Psoas muscle (tissue), 8 donors: ENCODE measurements at places on chromosomes 7 and 10.
A peak's percentile ranks its signal among the peaks of the same experiment; 100 is the strongest.

DNA sequence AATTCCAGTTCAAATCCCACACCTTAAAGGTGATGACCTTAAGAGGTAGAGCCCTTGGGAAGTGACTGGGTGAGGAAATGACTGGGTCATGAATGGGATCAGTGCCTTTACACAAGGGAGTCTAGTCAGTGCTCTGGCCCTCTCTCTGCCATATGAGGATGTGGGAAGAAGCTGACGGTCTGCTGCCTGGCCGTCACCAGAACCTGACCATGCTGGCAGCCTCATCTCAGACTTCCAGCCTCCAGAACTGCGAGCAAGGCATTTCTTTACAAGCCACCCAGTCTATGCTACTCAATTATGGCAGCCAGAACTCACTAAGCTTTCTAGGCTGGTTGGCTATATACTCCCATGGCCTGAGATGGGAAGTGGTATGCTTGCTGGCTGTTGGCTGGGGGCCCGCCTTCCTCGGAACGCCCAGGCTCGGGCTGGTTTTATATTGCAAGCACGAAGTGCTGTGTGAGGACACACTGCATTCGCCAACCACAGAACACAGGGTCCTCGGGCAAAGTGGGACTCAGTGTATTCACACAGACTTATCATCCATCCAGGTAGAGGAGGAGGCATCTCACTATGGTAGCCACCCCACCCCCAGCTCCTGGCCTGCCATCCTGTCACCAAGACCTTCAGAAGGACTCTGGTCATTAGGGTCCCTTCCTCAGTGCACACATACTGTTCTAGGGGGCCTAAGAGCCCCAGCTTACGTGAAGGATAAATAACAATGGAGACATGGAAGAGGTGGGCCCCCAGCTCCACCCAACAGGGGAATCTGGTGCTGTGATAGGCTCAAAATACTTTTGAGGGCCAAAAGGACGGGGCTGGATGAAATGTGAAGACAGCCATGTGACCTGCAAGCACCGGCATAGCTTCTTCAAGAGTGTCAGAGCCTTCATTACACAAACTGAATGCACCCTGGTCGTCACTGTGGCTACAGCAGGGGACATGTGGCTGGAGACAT is 49.0 kb downstream of the ZRANB1 start:
- no peak for DNase-seq

GRCh38 chr7:40717242-40717641 is 582.4 kb downstream of the SUGCT start:
- DNase-seq, result peak; percentile 64

GRCh38 chr10:117053482-117053881 is 48.5 kb upstream of the SHTN1 start:
- DNase-seq, result no peak

DNA sequence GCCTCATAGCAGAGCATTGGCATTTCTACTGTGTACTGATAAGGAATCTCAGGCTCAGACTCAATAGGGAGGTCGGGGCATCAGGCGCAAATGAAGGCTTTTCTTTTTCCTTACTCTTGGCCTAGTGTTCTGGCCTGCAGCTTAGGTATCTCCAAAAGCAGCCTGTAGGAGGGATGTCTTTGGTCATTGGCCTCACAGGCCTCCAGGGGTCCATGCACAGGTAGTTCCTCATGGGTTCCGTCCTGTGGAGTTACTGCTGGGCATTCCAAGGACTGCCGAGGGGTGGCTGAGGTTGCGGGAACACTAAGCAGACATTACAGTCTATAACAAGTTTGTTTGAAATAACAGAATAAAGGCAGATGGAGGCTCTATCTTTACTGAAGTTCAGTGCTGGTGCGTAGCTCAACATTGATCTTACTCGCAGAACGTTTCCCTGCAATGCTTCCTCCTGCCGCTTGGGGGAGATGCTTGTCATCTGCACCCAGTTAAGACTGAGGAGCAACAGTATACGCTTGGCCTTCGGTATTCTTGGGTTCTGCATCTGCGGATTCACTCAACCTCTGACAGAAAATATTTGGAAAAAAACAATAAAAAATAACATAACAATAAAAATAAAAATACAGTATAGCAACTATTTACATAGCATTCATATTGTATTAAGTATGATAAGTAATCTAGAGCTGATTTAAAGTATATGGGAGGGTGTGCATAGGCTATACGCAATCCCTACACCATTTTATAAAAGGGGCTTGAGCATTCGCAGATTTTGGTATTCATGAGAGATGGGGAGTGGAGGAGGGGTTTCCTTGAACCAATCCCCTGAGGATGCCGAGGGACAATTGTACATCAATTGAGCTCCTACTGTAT is 58.9 kb downstream of the SH2D4B start:
- DNase-seq, result no peak

- DNase-seq, result no peak
Observed at GRCh38 chr10:125961743-125962142, 65.4 kb downstream of the FANK1 start.

DNA sequence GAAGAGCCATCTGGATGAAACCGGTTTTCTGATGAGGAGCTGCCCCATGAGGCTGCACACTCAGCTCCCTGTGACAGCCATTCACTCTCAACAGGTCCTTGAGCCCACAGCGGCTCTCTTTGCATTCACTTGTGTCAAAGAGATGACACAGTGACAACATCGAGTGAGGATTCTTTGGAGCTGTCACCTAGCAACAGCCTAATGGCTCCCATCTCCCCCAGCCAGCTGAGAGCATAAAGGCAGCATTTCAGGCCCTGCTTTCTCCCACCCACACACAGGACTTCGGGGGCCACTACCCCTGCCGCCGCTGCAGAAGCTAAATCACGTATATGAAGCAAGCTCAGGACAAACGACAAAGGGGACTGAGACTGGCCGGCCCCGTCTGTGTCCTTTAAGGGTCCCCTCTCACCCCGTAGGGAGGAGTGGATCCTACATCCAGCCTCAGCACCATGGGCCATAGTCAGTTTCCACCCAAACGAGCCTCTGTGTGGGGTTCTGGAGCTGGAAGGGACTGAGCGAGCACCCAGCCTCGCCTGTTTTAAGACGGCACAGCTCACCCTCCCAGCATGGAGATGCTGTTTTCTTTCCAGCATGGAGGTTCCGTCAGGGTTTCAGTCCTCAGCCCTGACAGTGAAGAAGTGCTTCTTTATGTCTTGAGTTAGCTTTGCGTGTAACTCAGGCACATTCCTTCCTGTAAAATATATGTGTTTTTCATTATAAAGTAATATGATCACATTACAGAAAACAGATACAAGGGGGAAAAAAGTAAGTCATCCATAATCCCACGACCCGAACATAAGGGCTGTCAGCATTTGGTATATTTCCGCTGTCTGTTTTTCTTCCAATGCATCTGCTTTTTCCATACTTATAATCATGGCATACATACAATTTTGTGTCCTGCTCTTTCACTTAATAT is 4.9 kb downstream of the CPA4 start:
- no peak for DNase-seq

- DNase-seq, result no peak
Observed at GRCh38 chr10:109698086-109698485, 225.2 kb downstream of the XPNPEP1 start.

DNA sequence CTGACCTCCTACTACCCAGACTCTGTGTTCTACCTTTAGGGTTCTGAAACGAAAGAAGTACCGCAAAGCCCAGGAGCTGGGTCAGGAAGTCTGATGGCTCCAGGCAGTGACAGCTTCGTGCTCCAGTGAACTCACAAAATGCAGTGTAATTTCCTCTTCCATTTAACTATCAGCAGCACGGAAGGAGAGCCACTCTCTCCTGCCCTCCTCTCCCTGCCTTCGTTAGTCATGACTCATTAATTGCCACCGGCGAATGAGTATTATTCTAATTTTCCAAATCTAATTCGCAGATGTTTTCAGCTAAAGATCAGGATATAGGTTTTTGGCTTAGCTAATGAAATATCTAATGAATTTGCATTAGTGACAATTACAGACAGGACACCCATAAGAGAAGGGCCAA is 1262.0 kb downstream of the TYW1 start:
- no peak for DNase-seq

GRCh38 chr7:140316165-140316661 is 82.1 kb downstream of the SLC37A3 start:
- peak; percentile 62 for DNase-seq

- no peak for DNase-seq
Observed at GRCh38 chr10:6881987-6882386, 301.9 kb upstream of the PRKCQ start.

GRCh38 chr7:155769701-155770100 is 42.6 kb downstream of the SHH start:
- DNase-seq, result no peak

DNA sequence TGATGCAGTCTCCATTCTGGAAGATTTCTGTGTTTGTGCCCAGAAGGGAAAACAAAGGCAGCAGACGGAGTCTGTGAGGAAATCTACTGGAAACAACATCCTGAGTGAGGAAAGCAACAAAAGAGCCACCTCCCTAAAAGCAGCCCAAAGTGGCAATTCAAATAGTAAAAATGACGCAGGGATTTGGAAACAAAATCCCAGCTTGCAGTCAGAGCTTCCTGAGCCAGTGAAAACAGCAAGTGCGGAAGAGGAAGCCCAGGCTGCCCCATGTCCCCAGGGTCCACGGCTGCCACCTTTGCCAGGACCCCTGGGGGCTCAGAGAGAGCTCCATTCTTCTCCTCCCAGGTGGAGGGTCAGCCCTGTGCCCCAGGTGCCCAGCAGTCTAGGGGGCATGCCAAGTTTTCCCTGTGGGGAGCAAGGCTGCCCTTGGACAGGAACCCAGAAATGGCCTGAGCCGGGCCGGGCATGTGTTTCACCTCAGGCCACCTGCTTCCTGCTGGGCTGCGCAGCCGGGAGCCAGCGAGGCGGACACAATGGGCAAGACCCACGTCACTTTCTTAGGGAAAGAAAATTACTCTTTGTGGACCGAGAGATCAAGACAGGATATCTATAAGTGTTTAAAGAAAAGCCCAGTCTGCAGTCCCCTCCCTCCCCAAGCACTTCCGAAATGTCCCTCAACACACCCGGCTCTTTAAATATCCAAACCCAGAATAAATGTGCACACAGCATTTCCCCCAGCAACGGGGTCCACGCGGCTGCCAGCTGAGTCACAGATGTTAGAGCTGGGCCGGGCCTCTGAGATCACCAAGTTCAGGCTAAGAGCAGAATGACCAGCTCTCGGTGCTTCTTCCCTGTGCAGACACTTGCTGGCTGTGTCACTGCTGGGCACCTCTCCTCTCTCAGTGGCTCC is 231.1 kb downstream of the ARHGAP12 start:
- peak; percentile 90 for DNase-seq

DNA sequence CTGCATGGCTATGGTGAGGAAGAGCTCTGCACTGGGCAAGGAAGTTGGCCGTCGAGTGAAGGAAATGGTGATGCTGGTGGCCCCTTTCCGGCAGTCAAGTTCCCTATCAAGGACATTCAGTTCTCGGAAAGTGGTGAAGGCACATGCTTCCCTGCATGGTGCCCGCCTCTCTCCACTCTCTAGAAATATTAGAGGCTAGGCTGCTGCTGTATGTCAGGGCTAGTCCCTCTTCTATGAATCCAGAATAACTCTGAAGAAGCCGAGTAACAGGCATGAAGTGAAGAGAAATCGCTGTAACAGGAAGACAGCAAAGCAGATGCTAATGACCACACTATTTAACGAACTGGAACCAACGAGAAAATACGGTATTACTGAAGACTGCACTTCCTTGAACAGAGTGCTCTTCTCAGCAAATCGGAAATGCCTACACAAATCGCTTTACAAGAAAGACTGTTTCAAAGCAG is 5.4 kb downstream of the IDI1 start:
- peak; percentile 28 for DNase-seq

DNA sequence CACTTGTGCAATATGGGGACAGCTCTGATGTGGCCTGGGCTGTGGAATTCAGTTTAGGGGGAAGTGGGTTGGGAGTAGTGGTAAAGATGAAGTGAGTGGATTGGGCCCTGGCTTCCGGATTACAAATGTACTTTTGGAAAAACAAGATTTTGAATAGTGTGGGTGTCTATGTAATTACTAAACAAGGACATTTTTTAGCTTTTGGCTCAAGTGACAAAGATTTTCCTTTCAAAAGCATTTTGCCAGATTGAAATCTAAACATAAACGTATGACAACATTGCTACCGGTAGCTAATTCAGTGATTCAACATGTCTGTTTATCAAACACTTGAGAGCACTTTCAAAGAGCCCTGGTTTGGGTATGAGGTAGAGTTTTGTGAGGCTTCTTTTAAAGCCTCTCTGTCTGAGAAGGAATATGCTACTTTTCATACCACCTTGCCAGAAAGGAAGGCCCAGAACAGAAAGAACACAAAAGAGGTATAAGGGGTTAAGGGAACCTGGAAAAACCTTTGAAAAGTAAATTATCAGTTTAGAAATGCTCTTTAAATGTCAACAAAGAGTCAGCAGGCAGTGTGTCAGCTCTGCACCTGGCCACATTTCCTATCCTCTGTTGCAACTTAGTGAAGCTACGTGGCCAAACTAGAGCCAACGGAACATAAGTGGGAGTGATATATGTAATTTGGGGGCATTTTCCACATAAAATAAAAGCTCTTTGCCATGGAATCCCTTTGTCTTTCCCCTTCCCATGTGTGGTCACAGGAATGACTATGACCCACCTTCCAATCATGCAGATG is 516.1 kb downstream of the NRG3 start:
- no peak for DNase-seq

DNA sequence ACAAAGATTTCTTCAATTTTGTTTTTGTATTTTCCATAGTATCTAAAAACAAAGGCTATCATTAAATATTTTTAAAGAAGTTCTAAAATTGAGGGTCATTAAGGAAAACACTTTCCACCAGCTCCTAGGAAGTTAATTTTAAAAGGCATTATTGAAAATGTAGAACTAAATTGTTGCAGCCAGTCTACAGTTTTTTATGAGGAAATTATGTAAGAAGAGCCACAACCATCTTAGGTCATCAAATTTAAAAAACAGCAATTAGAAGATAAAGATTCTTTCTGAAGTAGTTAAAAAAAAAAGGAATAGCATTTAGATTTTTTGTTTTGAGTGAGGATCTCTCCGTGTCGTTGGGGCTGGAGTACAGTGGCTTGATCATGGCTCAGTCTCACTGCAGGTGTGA is 161.7 kb downstream of the NRBF2 start:
- no peak for DNase-seq

DNA sequence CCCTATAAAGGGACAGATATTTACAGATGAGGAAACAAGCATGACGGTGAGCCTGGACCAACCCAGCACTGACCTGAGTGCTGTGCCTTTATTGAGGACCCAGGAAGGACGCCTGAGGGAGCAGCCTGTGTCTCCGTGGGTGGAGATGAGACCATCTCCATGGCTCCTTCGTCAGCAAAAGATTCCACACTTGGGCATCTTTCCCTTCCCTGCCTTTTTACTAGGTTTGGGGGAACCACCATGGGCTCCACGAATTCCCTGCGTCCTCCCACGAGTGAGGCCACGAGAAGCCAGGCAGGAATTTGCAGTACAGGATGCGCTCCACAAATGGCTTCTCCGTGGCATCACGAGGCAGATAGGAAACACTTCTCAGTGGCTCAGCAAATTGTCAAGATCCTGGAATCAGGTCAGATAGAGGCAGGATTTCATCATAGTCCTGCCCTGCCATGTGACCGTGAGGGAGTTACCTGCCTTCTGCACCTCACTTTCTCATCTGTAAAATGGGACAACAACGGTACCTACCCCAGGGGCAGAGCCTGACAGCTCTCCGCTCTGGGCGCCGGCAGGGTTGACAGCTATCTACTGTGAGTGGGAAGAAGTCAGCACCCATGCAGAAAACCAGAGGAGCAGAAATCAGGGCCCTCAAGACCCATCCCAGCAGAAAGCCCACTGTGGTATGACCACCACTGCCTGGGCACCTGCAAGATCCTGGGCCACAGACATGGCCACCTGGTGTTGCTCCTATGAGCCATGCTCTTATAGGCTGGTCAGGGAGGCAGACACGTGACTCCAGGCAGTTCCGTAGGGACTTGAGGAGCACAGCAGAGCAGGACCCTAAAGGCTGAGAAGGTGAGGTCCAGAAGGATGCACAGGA is 80.1 kb downstream of the GRID1 start:
- DNase-seq, result no peak
